ENCODE measurements at places on chromosomes 7 and 10.
A peak's percentile ranks its signal among the peaks of the same experiment; 100 is the strongest.

GRCh38 chr7:47304727-47305719 lies 276.9 kb downstream of the TNS3 start:
- no peak for DNase-seq

GRCh38 chr10:78405231-78405630 lies 371.6 kb downstream of the RPS24 start:
- DNase-seq, result no peak

DNA sequence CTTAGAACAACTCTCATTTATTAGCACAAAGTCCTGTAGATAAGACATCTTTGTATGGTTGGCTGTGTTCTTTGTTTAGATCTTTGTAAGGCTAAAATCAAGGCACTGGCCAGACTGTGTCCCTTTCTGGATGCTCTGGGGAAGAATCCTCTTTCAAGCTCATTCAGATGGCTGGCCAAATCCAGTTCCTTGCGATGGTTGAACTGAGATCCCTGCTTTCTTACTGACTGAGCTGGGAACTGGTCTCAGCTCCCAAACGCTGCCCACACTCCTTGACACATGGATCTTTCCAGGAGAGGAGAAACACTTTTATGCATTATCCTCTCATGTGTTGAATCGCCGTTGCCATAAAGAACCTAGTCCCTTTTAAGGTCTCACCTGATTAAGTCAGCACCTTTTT lies 586.5 kb upstream of the IGFBP3 start:
- no peak for DNase-seq

- peak; percentile 40 for DNase-seq
Observed at GRCh38 chr7:101602484-101603241, 26.4 kb downstream of the MYL10 start.

DNA sequence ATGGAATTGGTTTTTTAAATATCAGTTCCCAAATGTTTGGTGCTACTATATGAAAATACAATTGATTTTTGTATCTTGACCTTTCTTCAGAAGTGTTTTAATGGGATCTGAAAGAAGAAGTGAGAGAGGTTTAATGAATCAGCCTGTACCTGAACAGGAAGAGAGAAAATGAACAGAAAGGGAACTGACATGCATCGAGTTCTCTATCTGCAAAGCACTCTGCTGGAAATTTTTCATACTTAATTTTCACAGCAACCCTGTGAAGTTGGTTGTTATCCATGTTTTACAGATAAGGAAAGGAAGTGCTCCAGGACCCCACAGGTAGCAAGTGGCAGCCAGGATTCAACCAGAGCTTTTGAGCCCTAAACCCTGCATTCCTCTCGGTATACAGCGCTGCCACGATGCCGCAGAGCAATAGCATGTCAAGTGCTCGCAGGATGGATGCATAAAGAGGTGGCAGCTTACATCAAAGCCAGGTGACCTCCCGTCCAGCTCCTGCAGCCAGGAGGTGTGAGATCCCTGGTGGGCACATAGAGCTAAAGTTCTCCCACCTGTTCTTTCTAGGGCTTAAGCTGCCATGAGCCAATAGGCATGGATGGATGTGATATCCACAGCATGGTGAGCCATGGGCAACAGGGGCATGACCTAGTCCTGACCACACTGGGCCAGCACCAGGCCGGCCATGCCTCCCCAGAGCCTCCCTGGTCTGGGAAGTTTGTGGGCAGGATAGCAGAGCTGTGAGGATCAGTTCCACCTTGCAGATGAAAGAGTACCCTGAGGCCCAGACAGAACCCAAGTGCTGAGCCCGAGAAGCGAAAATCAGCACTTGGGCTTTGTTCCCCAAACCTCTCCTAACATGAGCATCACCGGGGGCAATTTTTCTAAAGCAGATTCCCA lies 57.2 kb downstream of the CALML3 start:
- DNase-seq, result no peak

- no peak for DNase-seq
Observed at GRCh38 chr7:93014410-93014809, 103.4 kb downstream of the SAMD9 start.

GRCh38 chr7:130515315-130516040 lies 23.6 kb downstream of the MEST start:
- no peak for DNase-seq

DNA sequence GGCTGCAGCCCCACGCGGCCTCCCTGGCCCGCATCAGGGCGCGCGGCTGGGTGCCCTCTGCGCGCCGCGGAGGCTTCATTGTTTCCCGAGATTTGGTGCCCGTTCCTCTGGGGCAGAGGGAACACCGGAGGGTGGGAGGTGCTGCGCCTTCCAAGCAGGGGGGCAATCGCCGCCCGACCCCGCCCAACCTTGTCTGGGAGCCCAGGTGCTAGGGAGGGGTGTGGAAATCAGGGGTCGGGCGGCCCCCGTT lies 1.0 kb upstream of the NRP1 start:
- DNase-seq, result no peak
